Activated effector memory CD4-positive, alpha-beta T cell treated with anti-CD3 and anti-CD28 coated beads, Interleukin-2, amount 50 U/mL, for 16 hours (primary cell): ENCODE measurements at places on chromosomes 7 and 10.
A peak's percentile ranks its signal among the peaks of the same experiment; 100 is the strongest.

- DNase-seq = no peak
These were observed 677.0 kb upstream of the POT1 start for GRCh38 chr7:125606671-125607070.

DNA sequence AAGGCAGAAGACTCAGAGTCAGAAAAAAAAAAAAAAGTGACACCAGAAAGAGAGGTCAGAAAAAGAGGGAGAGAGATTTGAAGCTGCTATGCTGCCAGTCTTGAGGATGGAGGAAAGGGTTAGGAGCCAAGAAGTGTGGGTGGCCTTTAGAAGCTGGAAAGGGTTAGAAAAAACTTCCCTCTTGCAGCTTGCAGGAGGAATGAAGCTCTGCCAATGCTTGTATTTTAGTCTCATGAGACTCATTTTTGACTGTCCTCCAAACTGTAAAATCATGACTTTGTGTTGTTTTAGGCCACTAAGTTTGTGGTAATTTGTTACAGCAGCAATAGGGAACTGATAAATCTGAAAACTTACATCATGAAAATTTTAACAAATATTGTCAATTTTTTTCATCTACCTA, 127.7 kb upstream of the NOBOX start:
- no peak for DNase-seq

DNA sequence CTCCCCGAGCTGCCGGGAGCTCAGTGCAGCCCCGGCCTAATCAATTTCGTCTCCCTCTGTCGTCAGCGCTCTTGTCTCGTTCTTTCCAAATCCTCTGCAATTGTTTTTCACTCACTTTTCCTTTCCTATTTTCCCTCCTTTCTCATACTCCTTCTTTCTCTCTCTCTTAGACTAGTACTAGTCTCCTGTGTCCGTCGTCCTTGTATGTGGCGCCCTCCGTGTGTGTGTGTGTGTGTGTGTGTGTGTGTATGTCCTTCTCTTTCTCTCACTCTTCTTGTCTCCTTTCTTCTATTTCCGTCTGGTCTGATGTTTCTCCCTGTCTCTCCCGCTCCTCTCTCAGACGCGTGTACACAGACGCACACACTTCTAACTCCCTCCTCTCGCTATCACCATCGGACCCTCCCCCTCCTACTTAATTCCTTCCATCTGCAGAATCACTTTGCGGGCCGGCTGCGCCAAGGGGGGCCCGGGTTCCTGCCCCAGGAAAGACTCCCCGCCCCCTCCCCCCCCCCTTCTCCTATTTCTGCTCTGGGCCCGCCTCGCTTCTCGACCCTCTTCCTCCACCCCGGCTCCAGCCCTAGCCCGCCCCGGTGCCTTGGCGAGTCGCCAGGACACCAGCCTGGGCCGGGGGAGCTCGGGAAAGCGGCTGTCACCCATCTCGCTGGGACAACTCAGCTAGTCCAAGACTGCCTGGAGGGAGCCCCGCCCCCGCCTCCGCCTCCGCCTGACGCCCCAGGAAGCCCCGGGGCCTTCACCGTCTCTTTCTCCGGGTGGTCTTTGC, 743 bp upstream of the ZCCHC24 start:
- DNase-seq = peak; percentile 73

DNA sequence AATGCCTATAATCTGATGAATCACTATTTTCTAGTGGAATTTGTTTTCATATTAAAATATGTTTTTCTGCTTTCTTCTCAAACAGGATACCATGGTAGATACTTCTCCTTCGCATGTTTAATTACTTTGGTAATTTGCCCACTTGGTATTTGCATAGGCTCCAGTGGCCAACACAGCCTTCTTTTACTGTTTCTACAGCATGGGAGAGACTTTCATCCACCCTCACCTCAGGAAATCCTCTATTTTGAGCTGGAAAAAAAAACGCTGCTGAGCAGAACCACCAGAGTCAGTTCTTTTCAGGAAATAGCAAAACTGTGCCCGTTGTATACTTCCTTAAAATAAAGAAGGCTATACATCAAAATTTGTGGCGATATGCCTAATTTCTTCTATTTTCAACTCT, 213.3 kb downstream of the MDFIC start:
- DNase-seq = no peak

GRCh38 chr7:2280424-2280823, 33.8 kb downstream of the SNX8 start:
- no peak for DNase-seq
